Hematopoietic multipotent progenitor cell treated with erythropoietin and hydrocortisone succinate and interleukin-3 and kit ligand, for 8 days (in vitro differentiated cells): ENCODE measurements at places on chromosomes 5 and 9.
A peak's percentile ranks its signal among the peaks of the same experiment; 100 is the strongest.

DNA sequence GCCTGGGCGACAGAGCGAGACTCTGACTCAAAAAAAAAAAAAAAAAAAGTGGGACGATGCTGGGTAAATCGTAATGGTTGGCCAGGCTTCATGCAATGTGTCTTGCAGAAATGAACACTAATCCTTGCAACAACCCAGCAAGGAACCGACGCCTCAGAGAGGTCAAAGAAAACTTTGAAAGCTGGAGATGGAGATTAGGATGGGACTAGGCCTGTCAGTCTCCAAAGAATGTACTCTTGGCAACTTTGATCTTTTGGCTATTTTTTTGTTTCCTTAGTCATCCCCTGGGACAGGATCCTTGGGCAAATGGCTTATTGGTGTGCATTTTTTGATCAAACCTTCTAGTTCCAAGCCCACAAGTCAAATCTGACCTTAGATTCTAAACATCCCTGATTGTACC, 10.6 kb upstream of the PWWP2A start:
- DNase-seq = no peak

- no peak for DNase-seq
Measured at GRCh38 chr9:99491408-99492158, 269.5 kb downstream of the SEC61B start.

DNA sequence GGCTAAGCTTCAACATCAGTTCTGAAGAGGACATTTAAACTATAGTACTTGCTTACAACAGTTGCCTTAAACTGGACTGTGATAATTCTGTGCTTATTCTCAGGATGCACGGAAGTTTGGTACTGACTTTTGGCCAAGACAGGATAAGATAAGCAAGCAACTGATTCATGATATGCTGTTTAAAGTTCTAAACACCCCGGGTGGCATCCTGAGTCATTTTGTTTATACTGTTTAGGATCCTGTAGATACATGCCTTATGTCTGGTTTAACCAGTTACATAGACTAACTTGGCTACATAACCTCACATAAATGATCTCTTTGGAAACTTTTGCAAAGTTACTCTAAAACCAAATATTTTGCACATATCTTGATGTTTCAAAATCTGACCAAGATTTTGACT, 95.9 kb downstream of the CDH9 start:
- no peak for DNase-seq

- peak; percentile 10 for DNase-seq
Measured at GRCh38 chr5:77328930-77329647, 118.6 kb downstream of the PDE8B start.

- no peak for DNase-seq
Measured at GRCh38 chr5:909994-910768, 17.5 kb downstream of the TRIP13 start.

DNA sequence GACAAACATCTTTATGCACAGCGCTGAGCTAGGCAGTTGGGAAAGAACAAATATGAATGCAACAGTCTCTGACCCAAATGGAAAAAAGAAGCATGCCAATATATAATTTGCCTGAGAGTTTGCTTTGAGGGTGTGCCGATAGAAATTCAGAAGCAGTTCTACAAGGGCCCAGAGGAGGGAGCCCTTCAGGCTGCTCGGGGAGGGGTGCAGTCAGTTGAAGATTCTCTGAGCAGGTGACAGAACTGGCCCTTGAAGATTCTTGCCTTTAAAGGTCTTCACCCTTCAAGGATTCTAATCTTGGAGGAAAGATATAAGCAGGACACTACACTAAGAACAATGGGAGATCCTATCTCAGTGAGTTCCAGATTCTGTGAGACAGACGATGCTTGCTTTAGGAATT, 3.7 kb upstream of the PAPPA start:
- peak; percentile 41 for DNase-seq
